ENCODE measurements at places on chromosomes 2 and 18. TPM values are rescaled to one million over a fixed set of nuclear protein-coding genes. Genes with fewer than 3 reads are reported as not detected.

GRCh38 chr18:64032312-64032711 lies 62.4 kb downstream of the SERPINB8 start:
- DNase-seq = no peak

DNA sequence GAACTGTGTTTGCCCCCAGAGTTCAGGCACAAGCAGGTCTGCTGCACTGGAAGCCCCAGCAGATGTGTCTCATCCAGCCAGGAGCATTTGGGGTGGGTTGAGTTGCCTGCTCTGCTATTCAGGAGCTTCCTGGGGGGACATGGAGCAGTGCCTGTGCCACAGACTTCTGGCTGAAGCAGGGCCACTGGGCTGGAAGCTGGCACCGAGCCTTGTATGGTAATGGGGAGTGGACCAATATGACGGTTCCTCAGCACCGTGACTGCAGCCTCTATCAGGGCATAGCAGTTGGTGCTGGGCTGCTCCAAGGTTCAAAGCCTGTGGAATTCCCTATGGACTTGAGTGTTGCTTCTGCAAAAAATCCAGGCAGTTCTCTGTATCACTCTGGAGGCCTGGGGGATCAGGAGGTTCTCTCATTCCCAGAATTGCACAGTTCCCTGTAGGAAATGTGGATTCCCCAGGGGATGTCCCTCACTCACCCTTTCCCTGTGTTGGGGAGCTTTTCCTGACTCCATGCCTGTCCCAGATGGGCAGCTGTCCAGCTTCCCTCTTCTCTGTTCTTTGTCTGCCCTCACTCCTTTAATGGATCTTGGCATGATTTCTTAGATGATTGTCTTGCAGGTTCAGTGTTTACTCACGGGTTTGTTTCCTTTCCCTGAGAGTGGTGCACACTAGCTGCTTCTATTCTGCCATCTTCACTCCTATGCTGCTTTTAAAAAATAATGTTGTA lies 37.2 kb upstream of the THSD7B start:
- DNase-seq = no peak

GRCh38 chr2:39069136-39069515 lies 51.7 kb downstream of the SOS1 start:
- no peak for DNase-seq

DNA sequence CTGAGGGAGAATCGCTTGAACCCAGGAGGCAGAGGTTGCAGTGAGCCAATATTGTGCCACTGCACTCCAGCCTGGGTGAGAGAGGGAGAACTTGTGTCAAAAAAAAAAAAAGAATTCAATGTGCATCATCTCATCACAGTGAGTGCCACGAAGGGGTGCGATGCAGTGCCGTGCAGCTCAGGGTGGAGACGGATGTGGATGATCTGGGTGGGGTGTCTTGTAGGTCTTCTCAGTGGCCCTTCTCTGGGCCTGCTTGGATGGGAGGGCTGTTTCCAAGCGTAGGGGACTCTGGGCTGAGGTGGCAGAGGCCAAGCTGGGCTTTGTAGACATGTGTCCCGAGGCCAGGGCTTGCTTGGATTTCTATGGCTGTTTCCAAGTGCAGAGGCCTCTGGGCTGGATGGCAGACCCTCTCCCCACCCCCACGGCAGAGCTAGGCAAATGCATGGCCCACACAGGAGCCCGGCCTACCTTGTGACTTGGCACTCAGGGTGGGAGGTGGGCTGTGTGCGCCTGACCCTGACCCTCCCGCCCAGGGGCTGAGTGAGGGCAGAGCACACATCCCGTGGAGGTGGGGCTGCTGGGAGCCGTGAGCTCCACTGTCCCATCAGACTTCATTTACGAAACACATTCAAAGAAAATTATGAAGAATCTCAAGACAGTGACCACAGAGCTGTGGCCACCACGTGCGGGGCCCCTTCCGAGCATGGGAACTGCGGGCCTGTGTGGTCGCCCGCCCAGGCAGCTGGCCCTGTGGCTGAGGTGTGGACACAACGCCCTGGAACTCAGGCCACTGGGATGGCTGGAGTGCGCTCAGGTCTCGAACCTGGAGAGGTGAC lies 76.4 kb downstream of the ASB1 start:
- peak; percentile 86 for DNase-seq

DNA sequence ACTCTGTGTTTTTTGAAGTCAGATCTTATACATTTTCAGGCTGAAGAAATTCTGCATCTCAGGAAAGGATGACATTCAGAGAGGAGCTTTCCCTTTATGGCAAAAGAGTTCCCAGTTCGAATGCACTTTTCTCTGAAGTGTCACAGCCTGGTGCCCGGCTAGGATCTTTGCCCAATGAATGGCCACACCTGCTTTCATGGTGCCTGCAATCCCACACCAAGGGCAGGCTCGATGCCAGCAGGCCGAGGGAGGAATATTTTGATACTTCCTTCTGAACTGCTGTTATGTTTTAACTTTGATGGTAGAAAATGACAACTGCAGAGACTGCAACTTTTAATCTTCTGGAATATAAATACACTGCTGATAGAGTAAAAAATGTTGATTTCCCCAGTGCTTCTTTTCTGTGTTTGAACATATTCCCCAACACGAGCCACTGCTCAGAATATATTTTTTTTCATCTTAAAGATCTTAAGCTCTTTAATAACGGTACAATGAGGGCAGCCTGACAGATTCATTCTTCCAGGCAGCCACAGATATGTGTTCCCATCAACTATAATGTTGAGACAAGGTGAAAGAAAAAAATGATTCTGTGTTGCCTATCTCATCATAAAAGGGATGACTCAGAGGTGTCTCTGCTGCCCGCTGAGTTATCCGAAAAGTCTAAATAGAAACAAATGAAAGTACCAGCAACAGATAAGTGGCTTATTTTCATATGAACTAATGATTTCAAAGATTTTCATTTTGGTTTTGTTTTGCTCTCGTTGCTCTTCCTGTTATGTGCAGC lies 848.5 kb downstream of the DCDC2C start:
- no peak for DNase-seq

DNA sequence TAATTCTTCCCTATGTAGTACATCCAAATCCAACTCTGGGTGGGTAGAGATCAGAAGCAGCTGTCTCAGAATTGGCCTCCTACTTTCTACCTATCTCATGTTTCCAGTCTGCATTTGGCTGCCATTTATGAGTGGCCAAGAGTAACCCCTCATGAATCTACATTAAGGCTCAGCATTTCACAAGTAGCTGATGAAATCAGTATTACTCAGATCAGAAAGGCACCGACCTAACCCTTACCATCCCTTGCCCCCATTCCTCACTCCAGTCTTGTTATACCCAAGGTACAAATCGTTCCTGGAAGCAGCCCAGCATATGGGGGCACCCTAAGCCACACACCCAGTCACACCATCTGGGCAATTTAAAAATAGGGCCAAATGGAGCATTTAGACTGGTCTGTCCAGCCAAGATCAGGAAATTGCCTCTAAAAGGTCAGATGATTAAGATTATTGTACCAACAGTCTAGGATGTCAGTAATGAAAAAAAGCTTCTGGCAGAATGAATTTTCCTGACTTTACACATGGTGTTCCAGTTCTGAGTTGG lies 37.1 kb downstream of the CD28 start:
- no peak for DNase-seq

- no peak for DNase-seq
Observed at GRCh38 chr2:85744741-85745601, 8.8 kb upstream of the ATOH8 start.

- peak; percentile 77 for DNase-seq
Observed at GRCh38 chr2:10226038-10226724, 76.5 kb upstream of the HPCAL1 start.

DNA sequence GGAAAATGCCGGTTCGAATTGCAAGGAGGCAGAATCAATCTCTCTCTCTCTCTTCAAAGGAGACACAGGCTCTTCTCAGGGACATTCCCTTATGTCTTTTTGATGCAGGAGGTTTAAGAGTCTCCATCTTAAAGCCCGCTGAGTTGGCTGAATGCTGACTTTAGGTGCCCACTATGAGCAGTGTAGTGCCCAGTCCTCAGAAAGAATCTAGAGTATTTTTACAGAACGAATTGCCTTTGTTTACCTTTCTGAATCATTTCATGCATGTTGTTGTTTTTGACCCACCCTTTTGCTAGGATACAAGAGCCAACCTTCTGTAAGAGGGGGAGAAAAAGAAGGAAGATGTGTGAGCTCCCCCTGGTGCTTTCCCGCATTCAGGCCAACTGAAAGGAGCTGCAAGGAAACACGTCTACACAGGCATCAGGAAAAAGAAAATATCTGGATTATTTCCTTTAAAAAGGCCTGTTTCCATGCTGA lies 193.5 kb upstream of the TCF4 start:
- no peak for DNase-seq

GRCh38 chr2:241947004-241947350 lies 77.4 kb downstream of the RTP5 start:
- no peak for DNase-seq

DNA sequence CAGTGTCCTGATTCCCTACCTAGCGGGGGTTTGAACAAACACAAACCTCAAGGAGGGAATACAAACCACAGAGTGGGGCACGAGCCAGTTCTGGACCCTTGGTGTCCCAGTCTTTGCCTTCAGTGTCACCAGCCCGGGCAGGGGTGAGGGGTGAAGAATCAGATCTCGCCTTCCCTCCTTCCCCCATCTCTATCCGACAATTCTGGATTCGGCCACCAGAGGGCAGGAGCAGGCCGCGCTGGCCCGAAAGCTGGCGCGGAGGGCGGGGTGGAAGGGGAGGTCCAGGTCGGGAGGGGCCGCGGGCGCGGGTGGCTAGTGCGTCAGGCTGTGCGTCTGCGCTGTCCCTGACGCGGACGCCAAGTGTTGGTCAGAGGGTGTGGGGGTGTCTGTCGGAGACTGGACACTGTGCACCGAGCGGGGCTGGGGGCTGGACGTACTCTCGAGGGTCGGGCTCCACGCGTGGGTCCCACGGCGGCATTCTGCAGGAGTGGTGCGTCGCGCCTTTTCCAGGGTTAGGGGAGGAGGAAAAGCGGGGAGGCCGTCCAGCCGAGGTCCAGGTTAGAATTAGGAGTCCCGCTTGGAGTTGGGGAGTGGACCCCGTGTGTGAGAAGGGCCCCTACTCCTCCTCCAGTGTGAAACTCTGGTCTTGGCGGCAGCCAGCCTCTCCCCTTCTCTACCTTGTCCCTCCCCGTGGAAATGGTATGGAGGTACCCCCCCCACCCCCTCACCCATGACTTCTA lies 2.9 kb upstream of the CRYBA2 start:
- DNase-seq = peak; percentile 96

- no peak for DNase-seq
Observed at GRCh38 chr2:199160677-199161465, 296.9 kb downstream of the SATB2 start.

DNA sequence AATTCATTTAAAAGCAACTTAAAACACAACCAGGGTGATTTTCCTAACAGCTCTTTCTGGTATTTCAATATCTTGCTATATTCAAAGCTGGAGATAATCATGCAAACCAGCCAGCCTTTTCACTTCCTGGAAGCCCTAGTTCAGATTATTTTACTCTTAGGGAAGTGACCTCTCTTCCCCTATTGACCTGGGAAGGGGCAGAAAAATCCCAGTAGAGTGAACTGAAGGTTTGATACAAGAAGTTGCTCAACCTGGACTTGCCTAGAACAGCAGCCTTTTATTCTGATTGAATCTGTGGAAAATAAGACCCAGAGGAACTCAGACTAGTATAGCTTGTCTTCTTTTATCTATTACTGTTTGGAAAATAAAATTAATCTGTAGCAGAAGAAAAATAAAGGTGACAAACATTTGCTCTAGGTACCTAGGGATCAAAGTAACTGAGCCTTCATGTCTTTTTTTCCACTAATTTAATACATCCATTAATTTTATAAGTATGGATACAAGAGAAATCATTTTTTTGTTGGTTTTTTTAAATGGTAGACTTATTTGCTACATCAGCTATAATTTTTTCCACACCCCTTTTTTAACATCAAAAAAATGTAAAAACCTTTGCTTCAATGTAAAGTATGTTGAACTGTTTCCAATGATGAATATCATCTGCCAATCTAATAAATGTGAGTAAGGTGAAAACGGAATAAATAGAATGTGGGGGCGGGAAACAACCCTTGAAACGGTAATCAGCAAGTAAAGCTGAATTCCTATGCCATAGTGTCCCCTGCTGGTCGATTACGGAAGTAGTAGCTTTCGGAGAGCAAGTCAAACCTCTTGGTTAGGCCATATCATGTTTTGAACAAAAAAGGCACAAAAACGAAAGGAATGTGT lies 629.9 kb downstream of the NRXN1 start:
- DNase-seq = no peak

DNA sequence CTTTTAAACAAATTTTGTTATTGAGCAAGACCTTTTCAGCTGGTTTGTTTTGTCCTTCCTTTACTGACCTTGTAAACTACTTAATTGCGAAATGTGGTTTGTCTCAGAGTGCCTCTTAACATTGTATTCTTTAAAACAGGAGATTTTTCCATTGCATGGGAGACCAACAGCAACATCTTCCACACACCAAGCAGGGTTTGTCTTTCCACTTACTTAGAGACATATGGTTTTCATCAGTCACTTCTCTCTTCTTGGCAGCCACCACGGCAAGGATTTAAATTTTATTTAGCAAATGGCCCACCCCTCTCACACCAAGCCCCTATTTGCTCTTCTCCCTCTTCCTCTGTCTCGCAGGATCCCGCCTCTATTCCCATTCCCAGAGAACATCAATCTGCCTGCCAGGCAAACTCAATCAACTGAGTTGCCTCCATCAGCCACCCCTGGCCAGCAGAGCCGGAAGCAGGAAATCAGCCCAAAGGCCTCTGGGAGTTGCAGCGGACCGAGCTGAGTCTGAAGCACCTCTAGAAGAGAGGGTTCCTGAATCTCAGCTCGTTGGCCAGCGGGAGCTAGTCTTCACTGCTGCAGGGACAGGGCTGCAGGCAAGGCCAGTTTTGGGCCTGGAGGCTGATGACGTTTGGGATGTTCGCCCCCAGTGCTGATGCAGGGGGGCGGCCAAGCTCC lies 11.3 kb upstream of the CIB4 start:
- peak; percentile 64 for DNase-seq

- peak; percentile 57 for DNase-seq
Observed at GRCh38 chr2:128756365-128756717, 437.7 kb upstream of the HS6ST1 start.

DNA sequence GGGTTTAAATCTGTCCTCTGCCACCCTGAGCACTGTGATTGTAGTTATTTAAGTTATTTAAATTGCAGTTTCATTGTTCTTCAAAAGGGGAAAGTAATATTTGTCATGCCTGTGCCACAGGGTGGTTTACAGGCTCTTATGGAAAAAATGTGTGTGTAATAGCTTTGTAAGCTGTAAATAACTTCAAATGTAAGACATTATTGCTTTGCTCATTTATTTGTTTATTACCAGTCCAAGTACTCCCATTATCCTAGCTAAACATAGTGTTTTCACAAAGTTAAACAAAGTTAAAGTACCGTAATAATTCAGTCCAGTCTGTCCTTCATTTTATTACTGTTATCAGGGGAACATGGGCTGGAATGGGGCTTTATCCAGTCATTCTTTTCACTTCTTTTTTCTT lies 43.4 kb upstream of the IGFBP2 start:
- no peak for DNase-seq

RELCH gene
- 23.0 TPM for total RNA-seq

ACMSD gene
- total RNA-seq = not detected

CAPN14 gene
- total RNA-seq = 0.10 TPM

MOB1A gene
- total RNA-seq = 109 TPM

KLHL41 gene
- total RNA-seq = 0.55 TPM

YWHAQ gene
- total RNA-seq = 183 TPM

SULT1C2 gene
- total RNA-seq = 0.64 TPM

COL4A4 gene
- 0.45 TPM for total RNA-seq

CYRIA gene
- total RNA-seq = 22.4 TPM

All from mesenteric fat pad (tissue), 1 donor.